ENCODE measurements at places on chromosomes 12 and 14.

GRCh38 chr12:105461944-105462762 lies 131.7 kb downstream of the C12orf75 start:
- no peak for DNase-seq

DNA sequence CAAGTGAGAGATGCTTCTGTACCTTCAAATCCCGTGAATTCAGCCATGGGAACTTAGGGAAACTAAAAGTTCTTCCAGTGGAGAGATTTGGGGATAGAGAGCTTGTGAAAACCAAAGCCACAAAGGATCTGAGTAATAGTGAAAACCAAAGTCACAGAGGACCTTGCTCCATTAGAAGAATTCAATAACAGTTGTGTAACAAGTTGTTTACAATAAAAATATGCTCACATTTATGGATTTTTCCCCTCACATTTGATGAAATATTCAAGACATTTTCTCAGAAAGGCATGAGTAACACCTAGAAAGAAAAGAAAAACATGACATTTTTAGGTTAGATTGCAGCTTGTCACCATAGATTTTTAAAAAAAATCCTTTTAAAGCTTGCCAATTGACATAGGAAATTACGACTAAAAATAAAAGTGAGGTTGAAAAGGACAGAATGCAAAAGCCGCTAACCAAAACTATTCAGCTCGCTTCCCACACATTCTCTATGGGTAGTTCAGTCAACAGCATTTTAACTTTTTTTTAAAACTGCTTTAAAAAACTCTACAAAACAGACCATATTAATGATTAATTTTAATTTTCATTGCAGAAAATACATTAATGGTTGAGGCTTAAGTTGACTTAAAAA lies 113.2 kb downstream of the CAND1 start:
- no peak for DNase-seq

- peak; percentile 4 for DNase-seq
These were observed at the start of gene TBX3 for GRCh38 chr12:114684098-114684869. TSS of gene TBX3 (minus strand) at chr12:114684175. CDS start at chr12:114683200, 975 bp downstream.

- DNase-seq = no peak
These were observed 182.7 kb upstream of the LMO3 start for GRCh38 chr12:16788506-16789203.

GRCh38 chr12:71804505-71804904 lies 35.1 kb upstream of the TBC1D15 start:
- no peak for DNase-seq

DNA sequence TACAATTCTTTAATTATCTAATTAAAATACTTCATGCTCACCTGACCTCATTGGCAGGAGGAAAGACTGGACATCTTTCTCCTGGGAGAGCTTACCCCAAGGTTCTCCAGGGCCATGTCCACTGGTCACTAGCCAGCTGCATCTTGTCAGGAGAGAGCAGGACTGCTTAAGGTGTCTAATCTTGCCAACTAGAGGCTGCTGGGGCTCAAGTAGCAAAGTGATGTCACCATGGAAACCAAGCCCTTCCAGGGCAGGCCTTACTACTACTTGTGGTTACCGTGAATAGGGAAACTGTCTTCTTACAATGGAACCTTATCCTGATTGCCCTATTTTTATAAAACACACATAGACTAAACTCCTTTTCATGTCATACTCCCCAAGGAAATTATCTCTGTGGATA lies 376.4 kb downstream of the SNAPC1 start:
- DNase-seq = no peak

- no peak for DNase-seq
These were observed 263.5 kb upstream of the ALG10B start for GRCh38 chr12:38053113-38053512.

DNA sequence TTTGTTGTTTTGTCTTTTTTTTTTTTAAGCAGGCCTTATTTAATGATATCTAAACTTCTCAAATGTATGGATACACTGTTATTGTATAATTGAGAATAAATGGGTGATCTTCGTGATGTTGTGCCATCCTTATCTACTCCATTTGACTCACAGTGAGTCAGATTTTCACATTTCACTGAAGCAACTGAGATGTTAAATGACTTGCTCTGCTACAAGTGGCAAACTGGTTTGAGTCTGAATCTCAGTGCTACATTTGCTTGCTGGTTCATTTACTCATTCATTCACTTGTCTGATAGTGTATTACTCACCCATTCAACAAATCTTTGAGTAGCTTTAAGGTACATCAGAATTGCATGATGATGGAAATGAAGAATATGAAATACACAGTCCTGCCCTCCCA lies 2.6 kb downstream of the KIAA0586 start:
- DNase-seq = peak; percentile 4

DNA sequence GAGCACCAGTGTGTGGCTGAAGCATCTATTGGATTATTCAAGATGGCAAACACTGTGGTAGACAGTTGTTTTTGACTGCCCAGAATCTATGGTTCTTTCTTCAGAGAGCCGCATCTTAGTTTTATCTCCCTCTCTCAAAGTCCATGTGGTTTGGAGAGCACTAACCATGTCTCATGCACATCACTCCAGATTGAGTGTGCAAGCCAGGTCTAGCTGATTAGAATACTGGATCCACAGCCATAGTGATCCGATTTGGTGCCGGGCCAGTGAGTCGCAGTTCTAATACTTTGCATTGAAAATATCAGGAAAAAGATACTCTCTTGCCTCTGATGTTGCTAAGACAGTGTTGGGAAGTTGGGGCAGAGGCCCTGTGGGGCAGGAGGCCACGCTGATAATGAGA lies 4.6 kb upstream of the SBNO1 start:
- no peak for DNase-seq

GRCh38 chr14:65991104-65991503 lies 495.1 kb upstream of the CCDC196 start:
- no peak for DNase-seq

- no peak for DNase-seq
These were observed 149.9 kb upstream of the FBXO33 start for GRCh38 chr14:39582028-39582654.

DNA sequence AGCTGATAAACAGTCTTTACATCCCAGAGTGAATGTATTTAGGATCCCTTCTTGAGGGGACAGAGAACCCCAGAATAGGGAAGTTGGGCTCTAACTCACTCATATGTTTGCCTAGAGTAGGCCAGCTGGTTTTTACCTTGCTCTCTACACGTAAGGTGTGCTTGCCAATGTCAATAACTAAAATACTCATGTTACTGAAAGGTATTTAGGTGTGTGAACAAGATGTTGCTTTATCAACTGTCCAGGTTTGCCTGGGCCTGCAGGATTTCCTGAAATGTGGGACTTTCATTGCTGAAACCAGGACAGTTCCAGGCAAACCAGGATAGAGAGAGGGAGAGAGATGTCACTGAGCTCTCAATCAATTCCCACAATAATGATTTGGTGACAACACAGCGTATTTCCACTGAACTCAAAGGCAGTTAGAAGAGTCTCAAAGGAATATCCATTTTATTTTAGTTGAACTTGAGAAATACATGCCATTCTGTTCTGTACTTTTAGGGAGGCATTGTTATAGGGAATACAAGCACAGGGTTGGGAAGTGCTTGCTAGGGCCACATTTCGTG lies 171.7 kb downstream of the NRXN3 start:
- no peak for DNase-seq

DNA sequence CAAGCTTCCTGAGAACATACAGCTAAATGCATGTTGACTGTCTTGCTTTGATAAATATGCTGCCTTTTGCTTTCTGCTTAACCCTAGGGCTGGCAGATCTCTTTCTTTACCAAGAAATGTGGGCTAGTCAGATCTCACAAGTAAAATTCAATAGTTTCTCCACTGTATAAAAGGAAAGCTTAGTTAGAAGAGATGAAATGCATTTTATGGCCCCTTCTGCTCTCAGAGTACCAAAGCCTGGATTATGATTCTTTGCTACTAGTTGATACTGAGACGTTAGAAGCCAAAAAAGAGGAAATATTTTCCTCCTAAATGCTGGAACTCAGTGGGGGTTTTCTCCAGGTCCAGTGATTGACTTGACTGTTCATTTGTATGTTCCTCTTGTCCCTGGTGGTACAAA lies 552.7 kb downstream of the SNAPC1 start:
- DNase-seq = no peak

- DNase-seq = no peak
These were observed 460.3 kb upstream of the LRFN5 start for GRCh38 chr14:41146391-41146790.

DNA sequence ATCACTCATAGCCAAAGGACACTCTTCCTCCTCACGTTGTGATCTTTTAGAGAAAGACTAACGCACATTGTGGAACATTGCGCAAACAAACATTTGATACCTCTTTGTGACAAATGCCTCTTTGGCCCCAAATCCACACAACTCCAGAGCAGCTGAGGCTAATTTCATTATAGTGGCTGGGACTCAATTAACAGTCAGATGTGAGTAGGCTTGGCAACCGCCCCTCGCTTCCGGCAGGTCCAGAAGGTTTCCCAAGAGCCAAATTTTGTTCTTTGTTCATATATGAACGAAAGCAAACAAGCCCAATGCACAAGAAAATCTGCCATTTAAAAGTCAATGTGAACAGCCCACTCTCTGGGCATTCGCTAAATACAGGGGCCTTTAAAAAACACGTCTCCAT lies 273.9 kb downstream of the GLT1D1 start:
- DNase-seq = no peak

DNA sequence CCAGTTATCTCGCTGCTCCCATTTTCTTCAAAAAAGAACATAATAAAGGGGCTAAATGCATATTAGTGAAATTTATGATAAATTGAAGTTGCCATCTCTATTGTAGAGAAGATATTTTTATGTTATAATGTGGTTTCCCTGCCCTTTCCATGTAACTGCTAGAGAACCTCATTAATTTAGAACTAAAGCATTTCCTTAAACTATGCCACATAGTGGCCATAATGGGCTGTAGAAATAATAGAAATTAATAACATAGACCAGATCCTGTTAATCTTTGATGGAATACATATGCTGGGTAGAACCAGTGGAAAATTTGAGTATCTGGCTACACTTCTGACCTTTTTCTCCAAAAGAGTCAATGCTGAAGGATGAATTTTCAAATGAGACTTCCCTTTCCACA lies 376.7 kb downstream of the PDZRN4 start:
- no peak for DNase-seq

DNA sequence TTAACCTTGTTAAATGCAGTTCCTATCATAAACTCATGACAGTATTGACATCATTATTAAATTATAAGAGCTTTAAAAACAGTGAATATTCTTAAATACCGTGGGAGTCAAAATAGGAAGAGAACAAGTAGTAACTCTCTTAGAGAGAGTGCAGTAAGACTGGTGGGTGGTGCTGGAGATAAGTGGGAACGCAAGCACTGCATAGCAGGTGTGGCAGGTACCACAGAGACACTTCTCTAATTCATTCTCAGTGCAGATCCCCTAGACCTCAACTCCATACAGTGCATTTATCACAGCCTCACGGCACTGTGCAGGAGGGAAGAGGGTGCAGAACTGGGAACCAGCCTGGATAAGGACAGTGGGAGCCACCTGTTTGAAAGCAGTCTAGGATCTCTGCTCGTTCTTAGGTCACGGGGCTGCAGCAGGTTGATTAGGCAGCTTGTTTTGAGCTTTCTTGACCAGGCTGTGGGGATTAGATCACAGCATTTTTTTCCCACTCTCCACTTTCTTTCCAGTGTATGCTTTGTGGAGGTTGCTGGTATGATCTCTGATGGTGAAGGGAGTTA lies 165.6 kb downstream of the PRKCH start:
- no peak for DNase-seq

- no peak for DNase-seq
These were observed 35.6 kb downstream of the DGLUCY start for GRCh38 chr14:91149462-91149861.

GRCh38 chr12:67377021-67377420 lies 107.9 kb downstream of the CAND1 start:
- no peak for DNase-seq

DNA sequence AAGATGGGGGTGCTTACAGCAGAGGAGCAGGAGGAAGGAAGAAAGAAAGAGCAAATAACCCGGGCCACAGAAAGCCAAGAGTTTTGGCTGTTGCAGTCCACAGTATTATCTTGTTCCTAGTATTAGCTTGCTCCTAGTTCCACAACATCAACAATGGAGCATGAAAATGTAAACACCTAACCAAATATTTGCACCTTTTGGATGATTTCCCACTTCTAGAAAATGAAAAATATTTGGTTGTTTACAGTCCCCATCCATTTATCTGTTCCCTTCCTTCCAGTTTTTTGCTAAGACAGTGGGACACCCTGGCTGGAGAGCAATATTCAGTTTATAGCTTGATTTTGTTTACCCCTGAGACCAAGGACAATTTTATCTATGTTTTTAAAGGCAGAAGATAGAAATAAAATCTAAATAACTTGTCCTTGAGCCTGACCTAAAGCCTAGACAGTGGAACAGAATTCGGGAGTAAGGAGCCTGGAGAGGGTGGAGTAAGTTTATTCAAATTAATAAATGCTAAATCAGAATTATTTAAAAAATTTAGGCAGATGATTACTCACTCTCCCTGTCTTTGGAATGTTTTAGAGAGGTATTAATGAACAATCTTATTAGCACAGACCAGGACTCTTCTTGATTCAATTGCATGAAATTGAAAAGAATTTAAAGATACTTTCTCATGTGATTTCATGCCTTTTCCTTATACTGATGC lies 51.6 kb downstream of the RESF1 start:
- no peak for DNase-seq

- DNase-seq = no peak
These were observed 345.3 kb upstream of the OR4E1 start for GRCh38 chr14:22018890-22019289.

DNA sequence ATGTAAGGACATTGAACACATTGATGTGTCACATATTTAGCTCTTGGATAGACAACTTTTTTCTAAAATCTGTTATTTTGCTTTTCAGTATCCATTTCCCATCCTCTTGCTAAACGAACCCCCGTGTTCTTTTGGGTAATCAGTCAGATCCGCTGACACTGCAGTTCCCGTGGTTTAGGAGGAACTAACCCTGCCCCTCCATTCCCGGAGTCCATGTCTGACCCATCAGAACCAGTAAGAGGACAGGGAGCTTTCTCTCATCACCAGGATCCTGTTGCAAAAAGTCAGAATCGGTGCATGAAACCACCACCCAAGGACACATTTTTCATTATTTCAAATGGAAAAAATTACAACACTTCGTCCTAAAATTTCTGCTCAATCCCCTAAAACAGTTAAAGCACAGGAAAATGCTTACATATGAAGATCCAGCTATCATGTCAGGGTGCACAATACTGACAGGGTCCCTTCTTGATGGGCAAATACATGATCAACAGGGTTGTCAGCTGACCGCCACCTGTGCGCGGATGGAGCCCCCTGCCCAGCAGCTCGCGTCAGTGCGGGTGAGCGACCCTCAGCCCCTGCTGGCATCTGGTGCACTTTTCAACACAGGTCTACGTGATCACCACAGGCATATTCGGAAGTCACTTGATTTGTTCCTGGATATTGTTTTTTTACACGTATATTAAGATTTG lies 276.8 kb downstream of the ADGRD1 start:
- no peak for DNase-seq
